Osteoblast (primary cell): ENCODE measurements at places on chromosomes 6 and 20.

DNA sequence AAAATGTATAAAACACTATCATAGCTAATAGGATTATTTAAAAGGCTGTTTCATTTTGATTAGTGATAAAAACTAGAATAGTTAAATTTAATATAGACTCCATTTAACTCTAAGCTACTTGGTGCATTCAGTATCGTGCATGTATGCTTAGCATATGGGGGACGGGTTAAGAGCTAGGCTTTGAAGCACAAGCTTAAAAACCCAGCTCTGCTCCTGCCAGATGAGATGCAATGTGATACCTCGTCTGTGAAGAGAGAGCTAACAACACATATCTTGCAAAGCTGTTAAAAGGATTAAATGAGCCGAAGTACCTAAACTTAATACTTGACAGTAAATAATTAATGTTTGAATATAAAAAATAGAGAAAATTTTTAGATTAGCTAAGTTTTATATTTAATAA, 42.2 kb downstream of the DTNBP1 start:
- DNase-seq, result no peak
- H3K4me1 ChIP-seq, result peaks cover 5% of the 10 kb centered on the region
- no peak overlapping the region for H3K27ac ChIP-seq
- H3K36me3 ChIP-seq, result no peaks in the 10 kb centered on the region

- H3K27ac ChIP-seq, result no peak overlapping the region
- no peak for DNase-seq
- no peaks in the 10 kb centered on the region for H3K36me3 ChIP-seq
- peaks cover 91% of the 10 kb centered on the region for H3K27me3 ChIP-seq
- no peak overlapping the region for H3K4me3 ChIP-seq
Observed at GRCh38 chr6:104955491-104955890, 1.4 kb upstream of the LIN28B start.

DNA sequence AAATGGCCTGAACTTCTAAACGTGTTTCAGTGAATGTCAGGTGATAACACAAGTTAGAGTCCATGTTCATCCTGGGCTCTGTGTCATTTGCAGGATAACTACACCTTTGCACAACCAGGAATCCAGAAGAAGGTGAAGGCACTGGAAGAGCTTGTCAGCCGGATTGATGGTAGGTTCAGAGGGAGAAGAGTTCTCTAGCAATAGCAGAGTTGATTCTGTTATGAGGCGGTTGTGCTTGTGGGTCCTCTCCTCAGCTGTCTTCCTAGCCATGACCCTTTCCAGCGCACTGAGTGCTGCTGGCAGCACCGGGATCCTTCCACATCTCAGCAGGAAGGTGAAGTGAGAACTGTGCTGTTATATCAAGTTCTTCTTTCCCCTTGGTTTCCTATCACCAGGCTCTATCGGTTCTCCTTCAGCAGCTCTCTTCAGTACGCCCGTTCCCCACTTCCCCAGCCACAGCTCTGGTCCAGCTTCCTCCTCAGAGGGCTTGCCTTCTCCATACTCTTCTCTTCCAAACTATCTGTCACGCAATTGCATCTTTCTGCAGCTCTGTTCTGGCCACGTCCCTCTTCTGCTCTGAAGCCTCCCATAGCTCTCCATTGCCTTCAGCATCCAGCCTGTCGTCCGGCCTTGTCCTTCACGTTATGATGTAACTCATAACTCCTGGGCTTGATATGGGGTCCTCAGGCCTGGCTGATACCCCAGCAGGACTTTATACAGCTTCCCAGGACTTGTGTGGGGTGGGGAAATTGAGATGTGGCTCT, 39.9 kb upstream of the RNF8 start:
- H3K4me1 ChIP-seq, result peaks cover 9% of the 10 kb centered on the region
- H3K27me3 ChIP-seq, result no peaks in the 10 kb centered on the region
- peaks cover 49% of the 10 kb centered on the region for H3K36me3 ChIP-seq
- H3K27ac ChIP-seq, result no peak overlapping the region

- H3K4me3 ChIP-seq, result no peak overlapping the region
- H3K4me1 ChIP-seq, result no peaks in the 10 kb centered on the region
- no peak overlapping the region for H3K27ac ChIP-seq
- no peaks in the 10 kb centered on the region for H3K27me3 ChIP-seq
- DNase-seq, result no peak
- no peaks in the 10 kb centered on the region for H3K36me3 ChIP-seq
Observed at GRCh38 chr6:49519660-49520059, 19.9 kb downstream of the GLYATL3 start.

- peak; percentile 19 for DNase-seq
- peaks cover 3% of the 10 kb centered on the region for H3K27me3 ChIP-seq
- no peak overlapping the region for H3K4me3 ChIP-seq
- H3K27ac ChIP-seq, result no peak overlapping the region
Observed at GRCh38 chr20:17327185-17328148, 100.6 kb downstream of the PCSK2 start.

DNA sequence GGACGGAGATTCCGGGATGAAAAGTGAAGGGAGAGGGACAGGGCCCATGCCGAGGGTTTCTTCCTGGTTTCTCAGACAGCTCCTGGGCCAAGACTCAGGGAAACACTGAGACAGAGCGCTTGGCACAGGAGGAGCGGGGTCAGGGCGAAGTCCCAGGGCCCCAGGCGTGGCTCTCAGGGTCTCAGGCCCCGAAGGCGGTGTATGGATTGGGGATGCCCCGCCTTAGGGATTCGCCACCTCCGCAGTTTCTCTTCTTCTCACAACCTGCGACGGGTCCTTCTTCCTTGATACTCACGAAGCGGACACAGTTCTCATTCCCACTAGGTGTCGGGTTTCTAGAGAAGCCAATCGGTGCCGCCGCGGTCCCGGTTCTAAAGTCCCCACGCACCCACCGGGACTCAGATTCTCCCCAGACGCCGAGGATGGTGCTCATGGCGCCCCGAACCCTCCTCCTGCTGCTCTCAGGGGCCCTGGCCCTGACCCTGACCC, 55.0 kb upstream of the HLA-A start:
- H3K4me1 ChIP-seq, result no peaks in the 10 kb centered on the region
- H3K27me3 ChIP-seq, result no peaks in the 10 kb centered on the region
- no peak for DNase-seq
- no peaks in the 10 kb centered on the region for H3K36me3 ChIP-seq
- peak overlapping the region; percentile 77 for H3K4me3 ChIP-seq

DNA sequence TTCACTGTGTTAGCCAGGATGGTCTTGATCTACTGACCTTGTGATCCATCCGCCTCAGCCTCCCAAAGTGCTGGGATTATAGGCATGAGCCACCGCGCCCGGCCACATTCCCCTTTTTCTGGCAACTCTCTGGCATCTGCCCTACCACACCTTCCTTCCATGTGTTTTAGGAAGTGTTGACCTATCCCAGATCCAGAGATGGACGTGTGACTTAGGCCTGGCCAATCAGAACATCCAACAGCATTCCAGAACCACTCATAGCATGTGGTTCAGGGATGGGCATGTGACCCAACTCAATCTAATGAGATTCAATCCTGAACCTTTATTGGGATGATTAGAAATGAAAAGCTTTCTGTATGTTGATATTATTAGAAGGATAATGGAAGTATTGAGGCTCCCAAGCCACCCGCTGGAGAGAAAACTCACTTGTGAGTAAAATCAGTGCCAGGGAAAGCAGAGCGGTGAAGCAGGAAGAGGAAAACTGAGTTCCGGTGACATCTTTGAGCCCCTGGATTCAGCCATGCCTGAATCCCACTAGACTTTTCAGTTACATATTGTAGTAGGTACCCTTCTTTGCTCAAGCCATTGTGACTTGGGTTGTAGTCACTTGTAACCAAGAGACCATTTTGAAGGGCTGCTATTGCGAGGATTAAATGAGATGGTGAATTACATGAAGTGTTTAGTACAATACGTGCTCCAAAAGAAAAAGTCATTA, 42.8 kb upstream of the ARFGEF2 start:
- no peaks in the 10 kb centered on the region for H3K36me3 ChIP-seq
- no peak for DNase-seq
- no peaks in the 10 kb centered on the region for H3K27me3 ChIP-seq

- no peak for DNase-seq
- no peaks in the 10 kb centered on the region for H3K27me3 ChIP-seq
- no peak overlapping the region for H3K27ac ChIP-seq
- no peak overlapping the region for H3K4me3 ChIP-seq
- peaks cover 12% of the 10 kb centered on the region for H3K4me1 ChIP-seq
Observed at GRCh38 chr20:48461091-48461734, 366.6 kb downstream of the PREX1 start.

DNA sequence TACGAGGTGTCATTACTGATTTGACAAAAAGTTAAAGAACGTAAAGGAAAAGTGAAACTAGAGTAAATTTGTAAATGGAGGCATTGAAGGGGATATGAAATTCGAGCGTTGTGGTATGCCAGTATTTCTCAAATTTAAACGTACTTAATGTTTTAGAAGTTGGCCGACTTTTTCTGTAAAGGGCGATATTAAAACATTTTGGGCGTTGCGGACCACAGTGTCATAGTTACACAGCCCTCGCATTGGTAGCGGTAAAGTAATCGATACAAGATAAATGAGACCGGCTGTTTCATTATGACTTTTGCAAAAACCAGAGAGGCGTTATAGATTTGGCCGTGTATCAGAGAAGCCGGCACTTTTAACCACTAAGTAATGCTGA, 39.6 kb downstream of the OR2B2 start:
- DNase-seq, result no peak
- peak overlapping the region; percentile 77 for H3K4me3 ChIP-seq
- no peaks in the 10 kb centered on the region for H3K27me3 ChIP-seq
- peaks cover 14% of the 10 kb centered on the region for H3K4me1 ChIP-seq
- no peaks in the 10 kb centered on the region for H3K36me3 ChIP-seq

GRCh38 chr6:170067923-170068360, 222.9 kb downstream of the DLL1 start:
- H3K4me3 ChIP-seq, result no peak overlapping the region
- H3K27me3 ChIP-seq, result no peaks in the 10 kb centered on the region
- no peaks in the 10 kb centered on the region for H3K36me3 ChIP-seq
- H3K4me1 ChIP-seq, result no peaks in the 10 kb centered on the region

DNA sequence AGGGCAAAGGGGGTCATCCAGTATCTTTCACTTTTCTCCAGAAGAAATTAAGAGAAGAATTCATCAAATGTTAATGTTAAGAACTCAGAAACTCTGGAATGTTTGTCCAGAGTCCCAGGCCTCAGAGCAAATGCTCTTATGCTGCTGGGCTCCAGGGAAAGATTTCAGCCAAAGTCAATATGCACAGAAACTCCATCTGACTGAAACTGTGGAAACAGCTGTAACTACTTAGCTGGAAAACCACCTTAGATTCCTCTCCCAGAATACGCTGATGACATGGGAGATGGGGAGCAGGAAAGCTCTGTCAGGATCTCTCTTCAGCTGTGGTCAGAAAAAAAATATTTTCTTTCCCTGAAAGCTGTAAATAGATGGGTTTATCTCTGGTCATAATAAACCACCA, 559.6 kb downstream of the RFPL4B start:
- H3K4me3 ChIP-seq, result no peak overlapping the region
- no peaks in the 10 kb centered on the region for H3K36me3 ChIP-seq
- peak overlapping the region; percentile 80 for H3K27ac ChIP-seq
- H3K4me1 ChIP-seq, result peaks cover 26% of the 10 kb centered on the region

- H3K36me3 ChIP-seq, result no peaks in the 10 kb centered on the region
- peak overlapping the region; percentile 83 for H3K4me3 ChIP-seq
- peak; percentile 99 for DNase-seq
Observed at GRCh38 chr6:156686995-156687788, 90.0 kb upstream of the ARID1B start.

DNA sequence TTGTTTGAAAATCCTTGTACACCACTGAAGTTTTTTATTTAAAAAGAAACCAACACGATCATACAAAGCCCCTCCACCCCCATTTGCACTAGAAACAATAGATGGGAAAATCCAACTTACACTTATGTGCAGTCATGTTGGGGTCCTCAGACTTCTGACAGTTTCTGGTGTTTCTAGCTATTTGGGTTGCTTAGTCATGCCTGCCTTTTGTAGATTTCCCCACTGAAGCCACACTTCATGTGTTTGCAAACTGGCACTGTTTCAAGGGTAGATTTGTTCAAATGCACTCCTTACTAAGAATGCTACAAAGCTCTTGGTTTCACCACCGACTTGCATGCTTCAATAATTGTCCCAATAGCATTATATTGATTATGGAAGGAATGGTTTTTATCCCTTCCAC, 1.5 kb downstream of the SH3BGRL2 start:
- H3K27me3 ChIP-seq, result peaks cover 50% of the 10 kb centered on the region
- H3K36me3 ChIP-seq, result no peaks in the 10 kb centered on the region
- no peak overlapping the region for H3K27ac ChIP-seq
- peaks cover 2% of the 10 kb centered on the region for H3K4me1 ChIP-seq
- DNase-seq, result no peak

DNA sequence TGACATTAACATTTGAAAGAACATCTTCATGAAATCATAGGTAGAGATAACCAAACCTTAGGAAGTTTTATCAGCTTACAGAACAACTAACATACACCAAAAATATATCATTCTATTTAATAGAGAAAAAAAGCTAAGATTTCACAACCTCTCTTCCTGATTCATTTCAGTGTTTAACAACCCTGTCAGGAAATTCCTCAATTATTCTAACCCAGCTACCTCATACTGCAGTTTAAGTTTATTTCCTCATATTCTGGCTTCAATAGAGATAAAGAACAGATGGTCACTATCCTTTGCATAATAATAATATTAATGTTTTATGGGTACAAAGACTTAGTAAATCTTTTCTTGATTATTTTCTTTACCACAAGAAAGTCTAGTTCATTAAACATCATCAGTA, 112.9 kb upstream of the HSF2 start:
- H3K27ac ChIP-seq, result no peak overlapping the region
- no peak for DNase-seq
- no peak overlapping the region for H3K4me3 ChIP-seq
- H3K36me3 ChIP-seq, result no peaks in the 10 kb centered on the region
- H3K4me1 ChIP-seq, result no peaks in the 10 kb centered on the region
- no peaks in the 10 kb centered on the region for H3K27me3 ChIP-seq

DNA sequence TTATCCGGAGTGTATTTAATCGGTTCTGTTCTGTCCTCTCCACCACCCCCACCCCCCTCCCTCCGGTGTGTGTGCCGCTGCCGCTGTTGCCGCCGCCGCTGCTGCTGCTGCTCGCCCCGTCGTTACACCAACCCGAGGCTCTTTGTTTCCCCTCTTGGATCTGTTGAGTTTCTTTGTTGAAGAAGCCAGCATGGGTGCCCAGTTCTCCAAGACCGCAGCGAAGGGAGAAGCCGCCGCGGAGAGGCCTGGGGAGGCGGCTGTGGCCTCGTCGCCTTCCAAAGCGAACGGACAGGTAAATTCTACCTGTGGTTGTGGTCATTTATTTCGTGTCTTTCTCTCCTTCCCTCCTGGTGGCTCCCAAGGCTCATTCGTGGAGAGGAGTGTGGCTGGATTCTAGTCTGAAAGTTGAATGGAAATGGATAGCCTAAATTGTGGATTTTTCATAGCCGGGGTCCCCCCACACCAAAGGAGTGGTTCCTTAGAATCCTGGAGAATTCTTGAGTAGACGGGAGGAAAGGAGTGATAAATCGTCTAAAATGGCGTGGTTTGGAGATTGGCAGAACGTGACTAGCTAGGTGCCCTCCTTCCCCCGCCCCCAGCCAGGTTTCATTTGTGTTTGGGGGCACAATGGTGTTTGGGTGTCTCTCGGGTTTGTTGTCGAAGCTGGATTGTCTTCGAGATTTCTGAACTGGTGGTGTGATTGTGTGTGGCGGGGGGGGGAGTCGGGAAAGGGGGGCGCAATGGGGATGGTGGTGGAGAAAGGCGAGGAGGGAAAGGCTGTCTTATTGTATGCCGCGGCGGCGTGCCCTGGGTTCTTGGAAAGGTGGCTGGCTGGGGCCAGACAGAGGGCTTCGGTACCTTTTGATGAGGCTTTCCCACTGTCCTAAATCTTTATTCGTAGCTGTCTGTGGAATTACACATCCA, 673 bp downstream of the MARCKS start:
- peak; percentile 96 for DNase-seq
- peaks cover 24% of the 10 kb centered on the region for H3K36me3 ChIP-seq
- H3K27me3 ChIP-seq, result no peaks in the 10 kb centered on the region
- H3K4me3 ChIP-seq, result peak overlapping the region; percentile 90

GRCh38 chr20:54149765-54150264, 24.0 kb downstream of the CYP24A1 start:
- DNase-seq, result no peak
- H3K36me3 ChIP-seq, result no peaks in the 10 kb centered on the region
- H3K4me3 ChIP-seq, result no peak overlapping the region
